Neural progenitor cell (in vitro differentiated cells): ENCODE measurements at places on chromosomes 7 and 10.

GRCh38 chr7:12674861-12675260 lies 12.6 kb upstream of the ARL4A start:
- DNase-seq, result peak; percentile 41

DNA sequence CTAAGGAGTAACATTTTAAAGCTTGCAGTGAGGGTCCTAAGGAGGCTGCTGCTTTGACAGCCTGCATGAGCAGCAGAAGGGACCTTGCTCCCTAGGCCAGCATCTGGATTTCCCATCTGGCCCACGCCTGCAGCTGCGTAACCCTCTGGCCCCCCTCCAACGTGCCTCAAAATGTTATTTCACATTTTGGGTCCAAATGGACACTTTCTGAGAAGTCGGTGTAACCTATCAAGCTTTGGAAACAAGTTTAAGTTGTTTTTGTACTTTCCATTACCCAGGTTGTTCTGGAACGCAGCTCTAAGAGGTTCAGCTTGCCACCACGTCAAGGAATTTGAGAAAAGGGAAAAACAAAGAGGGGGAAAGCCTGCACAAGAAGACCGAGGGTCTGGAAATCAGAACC lies 338.3 kb downstream of the KCNMA1 start:
- no peak for DNase-seq

DNA sequence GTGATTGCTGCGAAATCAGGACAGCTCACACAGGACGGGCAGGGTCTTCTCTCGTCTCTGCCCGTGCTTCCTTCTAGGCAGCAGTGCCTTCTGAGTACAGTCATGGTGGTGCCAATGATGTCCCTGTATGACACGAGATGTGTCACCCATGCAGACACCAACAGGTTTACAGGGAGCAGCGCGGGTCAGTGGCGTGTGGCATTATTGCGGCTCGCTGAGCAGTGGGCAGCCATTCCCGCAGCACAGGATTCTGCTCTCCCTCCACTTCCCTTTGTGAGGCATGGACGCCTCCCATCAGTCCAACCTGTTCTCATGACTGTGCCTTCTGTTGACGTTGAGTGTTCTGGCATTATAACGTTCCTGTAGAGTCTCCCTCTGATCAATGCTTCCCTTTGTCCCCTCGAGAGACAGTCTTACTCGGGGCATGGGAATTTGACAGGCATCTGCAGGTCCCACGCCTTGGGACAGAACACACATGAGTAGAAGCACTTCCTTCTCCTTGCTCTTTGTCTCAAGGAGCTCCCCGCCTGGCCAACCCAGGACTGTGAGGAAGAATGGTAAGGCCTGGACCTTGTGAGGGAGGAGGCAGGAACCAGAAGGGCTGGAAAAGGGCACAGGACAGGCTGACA lies 219.5 kb downstream of the PAXIP1 start:
- no peak for DNase-seq

GRCh38 chr10:98967601-98968000 lies 268.1 kb downstream of the HPSE2 start:
- no peak for DNase-seq

DNA sequence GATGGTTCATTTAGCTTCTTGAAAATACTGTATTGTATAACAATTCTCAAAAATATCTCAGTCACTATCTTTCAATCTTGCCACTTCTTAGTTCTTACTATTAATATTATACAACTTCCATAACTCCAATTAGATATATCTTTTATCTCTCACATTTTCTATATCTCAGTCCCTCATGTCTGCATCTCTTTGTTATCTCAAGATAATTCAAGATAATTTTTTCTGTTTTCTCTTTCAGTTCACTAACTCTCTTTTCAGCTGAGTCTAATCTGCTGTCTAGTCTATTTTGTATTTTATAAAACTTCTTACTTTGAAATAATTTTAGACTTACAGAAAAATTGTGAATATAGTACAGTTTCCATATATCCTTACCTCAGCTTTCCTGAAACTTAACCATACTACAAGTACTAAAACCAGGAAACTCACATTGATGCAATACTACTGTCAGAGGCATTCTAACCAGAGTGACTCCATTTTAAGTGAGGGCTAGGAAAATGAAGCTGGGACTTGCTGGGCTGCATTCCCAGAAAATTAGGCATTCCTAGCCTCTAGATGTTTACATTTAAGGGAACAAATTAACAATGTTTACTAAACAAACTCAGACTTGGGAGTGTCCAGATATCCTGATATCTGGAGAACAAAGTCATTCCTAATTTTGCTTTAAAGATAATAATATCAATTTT lies 38.4 kb downstream of the DNAJC1 start:
- no peak for DNase-seq

DNA sequence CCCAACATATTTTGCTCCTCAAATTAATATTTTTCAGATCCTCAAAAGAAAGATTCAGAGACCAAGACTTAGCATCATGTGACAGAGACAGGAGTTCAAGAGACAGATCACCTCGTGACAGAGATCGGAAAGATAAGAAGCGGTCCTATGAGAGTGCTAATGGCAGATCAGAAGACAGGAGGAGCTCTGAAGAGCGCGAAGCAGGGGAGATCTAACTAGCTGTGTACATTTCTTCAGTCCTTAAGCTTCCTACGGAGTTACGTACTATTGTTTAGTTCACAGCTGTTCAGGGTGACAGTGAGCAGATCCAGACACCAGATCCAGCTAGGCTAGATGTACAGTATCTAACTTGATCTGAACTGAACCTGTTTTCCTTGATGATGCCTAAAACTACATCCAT lies 61.3 kb downstream of the KLRG2 start:
- no peak for DNase-seq

- DNase-seq, result no peak
These were observed 126.9 kb downstream of the CNNM2 start for GRCh38 chr10:103044942-103045489.

DNA sequence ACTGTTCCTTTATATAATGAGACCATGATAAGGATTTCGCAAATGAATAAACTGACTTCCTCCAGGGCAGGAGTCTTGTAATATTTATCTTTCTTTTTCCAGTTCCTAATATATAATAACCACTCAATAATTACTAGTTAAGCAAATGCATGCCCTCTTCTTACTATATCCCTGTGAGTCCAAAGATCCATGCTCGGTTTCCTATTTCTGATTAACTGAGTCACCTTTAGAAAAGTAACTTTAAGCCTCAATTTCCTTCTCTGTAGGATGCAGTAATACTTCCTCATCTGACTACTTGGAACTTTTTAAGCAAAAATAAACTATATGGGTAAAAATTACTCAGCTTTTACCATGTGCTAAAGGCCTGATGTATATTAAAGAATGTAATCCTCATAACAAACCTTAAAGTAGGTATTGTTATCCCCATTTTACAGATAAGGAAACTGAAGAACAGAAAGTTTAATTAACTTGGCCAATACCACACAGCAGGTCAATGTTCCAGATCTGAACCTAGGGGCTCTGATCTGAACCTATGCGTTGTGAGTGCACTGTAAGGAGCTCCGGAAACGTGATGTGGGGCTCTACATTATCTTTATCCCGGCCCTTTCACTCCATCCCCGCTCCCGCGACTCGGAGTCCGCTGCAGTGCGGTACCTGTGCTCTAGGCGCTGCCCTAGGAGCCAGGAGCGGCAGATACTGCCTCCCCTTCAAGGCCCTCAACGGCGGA lies 458 bp downstream of the COX15 start:
- no peak for DNase-seq

DNA sequence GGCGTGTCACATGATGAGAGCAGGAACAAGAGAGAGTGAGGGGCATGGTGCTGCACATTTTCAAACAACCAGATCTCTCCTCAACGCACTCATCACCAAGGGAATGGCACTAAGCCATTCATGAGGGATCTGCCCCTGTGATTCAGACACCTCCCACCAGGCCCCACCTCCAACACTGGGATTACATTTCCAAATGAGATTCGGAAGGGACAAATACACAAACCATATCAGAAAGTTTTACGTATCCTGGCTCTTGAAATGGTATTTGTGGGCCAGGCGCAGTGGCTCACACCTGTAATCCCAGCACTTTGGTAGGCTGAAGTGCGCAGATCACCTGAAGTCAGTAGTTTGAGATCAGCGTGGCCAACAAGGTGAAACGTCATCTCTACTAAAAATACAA lies 189.4 kb downstream of the PLXDC2 start:
- DNase-seq, result no peak

DNA sequence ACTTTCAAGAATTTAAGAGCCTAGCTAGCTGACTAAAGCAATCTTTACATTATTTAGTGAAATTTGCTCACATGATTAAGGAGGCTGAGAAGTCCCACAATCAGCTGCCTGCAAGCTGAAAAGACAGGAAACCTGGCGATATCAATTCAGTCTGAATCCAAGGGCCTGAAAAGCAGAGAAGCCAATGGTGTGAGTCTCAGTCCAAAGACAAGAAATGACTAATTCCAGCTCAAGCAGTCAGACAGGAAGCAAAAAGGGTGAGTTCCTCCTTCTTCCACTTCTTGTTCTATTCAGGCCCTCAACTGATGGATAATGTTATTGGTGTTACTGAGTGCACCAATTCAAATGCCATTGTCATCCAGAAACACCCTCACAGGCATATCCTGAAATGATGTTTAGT lies 1231.6 kb upstream of the CELF2 start:
- no peak for DNase-seq

DNA sequence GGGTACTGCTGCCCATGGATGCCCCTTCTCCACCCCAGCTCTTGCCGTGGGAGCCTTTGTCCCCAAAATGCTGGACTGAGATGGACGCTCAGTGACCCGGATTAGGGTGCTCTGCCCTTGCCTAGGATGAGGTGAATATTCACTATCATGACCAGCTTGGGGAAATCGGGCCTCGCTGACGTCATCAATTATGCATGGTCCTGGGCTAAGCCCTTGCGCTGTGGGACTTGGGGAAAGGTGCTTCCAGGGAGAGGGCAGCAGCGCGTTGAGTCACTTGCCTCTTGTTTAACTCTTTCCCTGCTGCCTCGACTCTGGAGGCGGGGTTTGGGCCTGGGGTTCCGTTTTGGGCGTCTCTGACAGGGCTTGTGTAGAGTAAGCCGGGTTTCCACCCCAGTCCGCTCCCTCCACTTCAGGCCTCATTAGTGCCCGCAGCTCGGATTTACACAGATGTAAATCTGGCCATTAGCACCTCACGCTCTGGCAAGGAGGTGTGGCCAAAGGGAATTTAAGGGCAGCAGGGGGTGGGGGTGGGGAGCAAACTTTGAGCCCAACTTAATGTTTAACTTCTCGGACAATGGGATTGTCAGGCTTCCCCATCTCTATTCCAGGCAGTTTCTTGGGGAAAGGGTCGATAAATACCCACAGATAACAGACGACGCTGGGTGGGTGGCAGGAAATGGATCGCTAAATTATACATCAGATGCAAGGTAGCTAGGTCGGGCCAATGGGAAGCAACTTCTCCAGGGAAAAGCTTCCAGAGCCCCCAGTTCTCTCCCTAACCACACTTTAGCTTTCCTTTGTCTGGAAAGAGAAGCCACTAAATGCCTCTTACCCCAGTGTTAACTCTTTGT lies 51.3 kb upstream of the TCF7L2 start:
- peak; percentile 83 for DNase-seq
